ENCODE measurements at places on chromosomes 3 and 15. TPM values are rescaled to one million over a fixed set of nuclear protein-coding genes. Genes with fewer than 3 reads are reported as not detected.

GRCh38 chr3:165797551-165797950 lies 39.7 kb downstream of the BCHE start:
- no peak for DNase-seq

GRCh38 chr3:1696669-1697275 lies 401.9 kb upstream of the CNTN4 start:
- no peak for DNase-seq

DNA sequence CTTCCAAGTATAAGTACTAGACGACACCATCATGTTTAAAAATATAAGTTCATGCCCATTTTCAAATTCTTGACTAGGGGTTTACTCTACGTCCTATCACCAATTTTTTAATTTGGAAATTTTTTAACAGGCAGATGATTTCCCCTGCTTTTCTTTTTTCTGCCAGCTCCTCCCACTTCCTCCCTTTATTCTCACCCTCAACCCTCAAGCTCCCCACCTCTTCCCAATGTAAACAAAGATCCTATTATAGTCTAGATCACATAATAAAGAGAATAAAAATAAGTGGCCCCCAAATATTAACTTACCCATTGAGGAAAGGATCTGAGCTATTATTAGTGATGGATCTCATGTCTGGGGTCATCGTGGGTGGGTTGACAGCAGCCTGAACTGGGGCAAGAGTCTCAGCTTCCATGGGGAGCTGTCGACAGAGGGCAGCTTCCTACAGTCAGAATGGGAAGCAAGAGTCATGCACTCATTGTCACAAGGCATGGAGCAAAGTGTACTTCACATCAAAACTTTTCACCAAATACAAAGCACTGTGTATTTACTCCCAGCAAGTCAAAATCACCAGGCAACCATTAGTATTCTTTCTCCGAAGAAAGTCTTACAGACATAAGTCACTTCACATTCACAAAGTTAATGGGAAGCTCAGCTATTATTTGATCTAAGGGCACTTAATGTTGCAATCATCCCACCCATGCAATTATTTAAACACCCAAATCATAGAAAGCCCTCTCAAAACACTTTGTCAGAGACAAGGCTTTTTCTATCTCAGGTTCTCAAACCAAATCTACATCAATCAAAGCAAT lies 53.2 kb downstream of the TM4SF4 start:
- DNase-seq, result no peak

DNA sequence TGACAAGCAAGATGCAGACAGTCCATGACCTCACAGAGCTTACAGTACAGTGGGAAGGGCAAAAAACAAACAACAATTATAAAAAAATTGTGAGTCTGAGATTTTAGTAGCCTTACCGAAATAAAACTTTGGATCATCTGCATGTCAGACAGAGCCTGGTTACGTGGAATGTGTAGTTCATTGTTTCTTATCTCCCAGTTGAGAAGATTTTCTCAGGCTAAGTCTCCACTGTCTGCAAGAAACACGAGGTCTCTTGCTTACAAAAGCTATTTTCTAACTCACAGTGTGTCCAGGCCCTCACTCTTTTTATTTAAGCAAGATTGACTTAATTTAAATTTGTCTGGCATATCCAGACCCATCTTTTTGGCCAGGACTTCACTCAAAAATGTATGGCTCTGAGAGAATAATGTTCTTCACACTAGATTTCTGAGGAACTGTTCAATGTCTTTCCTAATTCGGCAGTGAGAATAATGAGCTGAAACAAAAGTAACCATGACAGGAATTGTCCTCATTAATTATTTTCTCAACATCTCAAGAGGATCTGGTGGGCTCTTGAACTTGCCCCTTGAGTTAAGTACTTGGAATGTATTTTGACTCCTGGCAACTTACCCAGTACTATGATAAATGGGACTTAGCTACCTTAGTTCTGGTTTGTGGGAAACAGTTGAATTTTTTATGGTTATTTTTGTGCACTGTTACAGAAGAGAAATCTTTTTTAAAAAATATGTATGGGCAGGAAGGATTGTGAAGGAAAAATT lies 265.1 kb upstream of the COL8A1 start:
- no peak for DNase-seq

DNA sequence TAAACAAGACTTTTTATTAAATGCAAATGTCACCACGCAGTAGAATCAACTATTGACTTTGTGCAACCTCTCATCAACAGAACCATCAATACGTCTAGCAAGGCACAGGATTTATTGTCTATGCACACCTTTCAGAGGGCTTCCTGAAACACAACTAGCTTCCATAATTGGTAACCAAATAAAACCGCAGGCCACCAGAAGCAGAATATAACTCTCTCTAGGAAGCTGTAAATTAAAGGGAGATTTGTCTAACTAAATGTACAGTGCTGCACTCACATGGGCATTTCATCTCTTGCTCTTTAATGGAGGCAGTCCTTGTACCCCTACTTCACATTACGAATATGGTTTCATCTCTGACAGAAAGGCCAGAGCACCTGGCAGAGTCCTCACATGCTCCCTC lies 93.0 kb downstream of the FHIT start:
- no peak for DNase-seq

The CNTN3 gene
- total RNA-seq, result not detected

The C3orf70 gene
- 0.13 TPM for total RNA-seq

DNA sequence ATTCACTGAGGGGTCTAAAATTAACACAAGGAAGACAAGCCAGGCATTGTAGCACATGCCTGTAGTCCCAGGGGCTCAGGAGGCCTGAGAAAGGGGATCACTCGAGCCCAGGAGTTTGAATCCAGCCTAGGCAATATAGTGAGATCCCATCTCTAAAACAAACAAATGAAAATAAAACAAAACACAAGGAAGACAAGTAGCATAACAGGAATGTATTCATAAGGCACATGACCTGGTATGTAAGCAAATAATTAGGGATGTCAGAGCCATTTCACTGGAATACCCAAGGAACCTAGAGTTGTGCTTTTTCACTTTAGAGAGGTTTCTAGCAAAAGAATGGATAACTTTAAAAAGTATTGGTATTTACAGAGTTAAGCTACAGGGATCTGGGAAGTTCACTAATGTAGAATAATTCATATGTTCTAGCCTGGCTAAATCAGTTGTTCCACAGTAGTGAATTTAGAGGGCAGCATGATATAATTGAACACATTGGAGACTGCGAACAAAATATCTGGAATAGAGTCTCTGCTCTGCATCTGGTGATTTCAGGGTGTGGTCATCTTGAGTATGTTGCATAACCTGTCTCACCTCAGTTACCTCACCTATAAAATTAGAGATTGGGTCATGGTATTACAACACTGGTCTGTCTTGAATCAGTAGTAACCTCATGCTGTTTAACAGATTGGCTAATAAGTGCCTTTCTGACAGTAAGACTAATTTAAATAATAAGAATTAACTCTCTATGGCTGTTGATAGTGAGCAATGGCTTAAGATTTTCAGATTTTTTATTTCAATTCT lies 9.3 kb downstream of the GRAMD1C start:
- no peak for DNase-seq
